Caki2 (cell line): ENCODE measurements at places on chromosomes 12 and 14. TPM values are rescaled to one million over a fixed set of nuclear protein-coding genes. Genes with fewer than 3 reads are reported as not detected.

DNA sequence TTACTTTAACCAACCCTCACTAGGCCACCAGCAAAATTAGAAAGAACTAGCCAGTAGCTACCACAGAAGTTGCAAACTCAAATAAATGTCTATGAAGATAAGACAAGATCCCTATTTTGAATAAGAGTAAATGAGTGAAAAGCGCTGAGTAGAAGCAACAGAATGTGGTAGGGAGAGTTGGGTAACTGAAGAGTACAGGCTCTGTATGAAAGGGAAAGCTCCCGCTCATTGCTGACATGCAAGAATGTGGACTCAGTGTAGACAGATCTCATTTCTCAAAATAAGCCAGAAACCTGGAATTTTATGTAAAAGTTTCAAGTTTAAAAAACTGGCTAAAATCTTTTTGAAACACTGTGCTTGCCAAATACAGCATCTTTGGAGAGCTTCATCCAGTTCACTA, 63.9 kb downstream of the NAV3 start:
- DNase-seq, result no peak

TTC6 gene
- not detected in 2 replicates for total RNA-seq

LPAR5 gene
- not detected in 2 replicates for total RNA-seq

- DNase-seq, result no peak
Measured at GRCh38 chr12:106144847-106145246, 6.1 kb upstream of the NUAK1 start.

SIX6 gene
- not detected in 2 replicates for total RNA-seq

DNA sequence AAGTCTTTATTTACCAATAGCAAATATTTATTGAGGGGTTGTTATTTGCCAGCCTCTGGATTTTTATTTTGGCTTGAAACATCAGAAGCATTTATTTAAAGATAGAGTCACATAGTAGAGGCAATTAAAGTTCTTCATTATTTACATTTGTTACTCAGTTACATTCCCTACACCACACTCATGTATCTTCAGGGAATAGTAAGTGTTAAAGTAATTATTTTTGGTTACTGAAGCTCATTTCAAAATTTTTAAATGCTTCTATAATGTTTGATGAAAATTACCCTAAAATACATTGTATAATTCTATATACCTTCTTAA, 205.6 kb downstream of the ESR2 start:
- DNase-seq, result no peak

DNA sequence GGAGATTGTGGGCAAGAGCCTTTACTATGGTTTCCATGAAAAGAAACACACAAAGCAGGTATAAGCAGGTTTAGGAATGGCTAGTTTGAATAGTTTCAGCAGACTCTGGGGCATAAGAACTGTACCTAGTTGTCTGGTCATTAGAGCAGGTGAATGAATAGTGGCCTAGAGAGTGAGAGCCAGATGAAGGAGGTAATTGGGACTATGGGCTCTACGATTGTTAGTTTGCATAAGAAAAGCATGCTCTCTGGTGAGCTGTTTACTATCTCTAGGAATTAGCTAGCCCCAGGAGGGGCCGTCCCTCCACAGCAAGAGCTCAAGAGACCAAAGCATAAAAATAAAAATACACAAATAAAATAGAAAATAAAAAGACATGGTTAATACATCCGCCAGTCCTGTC, 397.5 kb upstream of the GARIN6 start:
- DNase-seq, result no peak

- DNase-seq, result no peak
Measured at GRCh38 chr14:38254571-38255407, 1.1 kb downstream of the CLEC14A start.

DNA sequence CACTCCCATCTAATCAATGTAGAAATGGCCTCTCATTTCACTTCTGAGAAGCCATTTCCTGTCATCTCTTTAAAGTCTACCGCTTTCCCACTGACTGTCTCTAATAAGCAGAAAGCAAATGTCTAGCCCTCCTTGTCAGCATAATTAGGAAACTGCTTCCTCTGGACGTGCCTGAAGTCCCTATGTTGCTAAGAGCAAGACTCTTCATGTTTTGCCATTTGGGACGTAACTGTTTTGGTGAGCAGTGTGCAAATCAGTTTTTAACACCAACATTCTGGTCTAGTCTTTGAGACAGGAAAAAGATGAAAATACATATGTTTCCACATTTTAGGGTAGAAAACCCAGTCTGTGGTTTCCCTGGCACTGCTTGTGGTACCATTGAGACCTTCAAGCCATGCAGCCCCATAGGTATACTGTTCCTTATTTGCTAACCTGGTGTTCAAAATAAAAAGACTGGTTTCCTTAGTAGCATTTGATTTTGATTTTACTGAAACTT, 22.2 kb downstream of the IFNG start:
- DNase-seq, result no peak

RFLNA gene
- 0.07 TPM in 1 of 2 replicates, not detected in the other for total RNA-seq

TGM1 gene
- total RNA-seq, result 0.44 TPM in 1 of 2 replicates, not detected in the other

SOAT2 gene
- not detected in 2 replicates for total RNA-seq

ATG2B gene
- total RNA-seq, result 1.2 and 1.6 TPM in 2 replicates

DNA sequence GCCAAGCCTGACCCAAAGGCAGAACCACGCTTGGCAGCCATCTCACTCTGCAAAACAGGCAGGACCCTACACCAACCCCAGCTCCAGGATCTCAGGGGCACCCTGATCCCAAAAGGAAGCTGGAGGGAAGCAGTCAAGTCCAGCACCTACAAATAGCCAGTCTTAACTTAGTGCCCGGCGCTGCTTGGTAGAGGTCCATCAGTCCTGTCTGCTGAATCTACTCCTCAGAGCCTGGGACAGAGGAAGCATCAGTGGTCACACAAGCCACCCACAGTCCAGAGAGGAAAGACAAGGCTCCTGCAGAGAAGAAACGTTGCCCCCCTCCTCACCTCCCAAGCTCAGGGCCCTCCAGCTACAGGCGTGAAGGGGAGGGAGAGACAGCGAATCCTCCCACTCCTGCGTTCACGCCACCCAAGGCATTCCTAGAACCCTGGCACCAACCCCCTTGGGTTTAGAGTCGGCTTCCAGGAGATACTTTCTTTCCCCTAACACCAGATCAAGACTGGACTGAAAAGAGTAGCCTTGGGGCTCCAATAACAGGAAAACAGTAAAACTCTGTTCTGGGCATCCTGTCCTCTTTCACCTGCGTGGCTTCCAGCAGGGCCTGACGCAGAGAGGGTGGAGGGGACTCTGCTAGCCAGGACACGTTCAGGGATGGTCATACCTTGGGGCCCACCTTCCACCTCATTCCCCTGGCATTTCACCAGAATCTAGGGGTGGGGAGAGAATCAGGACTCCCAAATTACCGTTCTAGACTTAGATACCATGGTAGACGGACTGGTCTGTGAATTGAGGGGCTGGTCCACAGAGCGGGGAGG, 1.2 kb downstream of the PXN start:
- DNase-seq, result no peak

DNA sequence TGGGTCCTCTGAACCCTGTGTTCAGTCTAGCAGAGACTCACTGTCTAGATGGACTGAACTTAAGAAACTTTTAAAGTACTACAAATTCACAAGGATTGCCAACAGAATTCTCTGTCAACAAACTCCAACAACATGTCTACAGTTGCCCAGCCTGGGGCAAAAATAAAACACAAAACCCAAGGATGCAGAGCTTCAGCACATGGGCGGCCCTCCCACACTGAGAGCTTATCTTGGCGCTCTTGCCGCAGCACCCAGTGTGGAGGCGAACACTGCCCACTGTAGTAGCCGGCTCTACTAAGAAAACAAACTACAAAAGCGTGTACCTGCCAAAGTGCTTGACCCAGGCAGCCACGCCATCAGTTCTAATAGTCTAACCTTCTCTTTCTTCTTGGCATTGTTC, 66.7 kb downstream of the PTPN21 start:
- DNase-seq, result no peak

DNA sequence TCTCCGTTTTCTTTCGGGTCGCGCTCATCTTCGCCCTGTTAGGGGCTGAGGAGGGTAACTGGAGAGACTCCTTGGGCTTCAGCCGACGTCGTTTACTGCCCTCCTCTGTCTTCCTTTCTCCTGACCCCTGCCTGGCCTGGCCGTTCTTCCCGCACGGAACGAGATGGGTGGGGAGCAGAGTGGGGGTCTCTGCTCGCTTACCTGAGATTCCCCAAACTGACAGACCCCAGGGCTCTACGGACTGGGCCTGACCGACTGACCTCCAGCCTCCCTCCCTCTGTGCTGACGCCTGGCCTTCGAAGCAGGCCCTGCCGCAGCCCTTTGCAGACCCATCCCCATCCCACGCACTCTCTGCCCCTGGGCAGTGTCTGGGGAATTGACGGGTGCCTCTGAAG, 439 bp downstream of the GOLGA5 start:
- no peak for DNase-seq

- DNase-seq, result no peak
Measured at GRCh38 chr12:62655666-62656151, 189.1 kb downstream of the MON2 start.

CCDC91 gene
- total RNA-seq, result 8.1 and 11.6 TPM in 2 replicates

DNA sequence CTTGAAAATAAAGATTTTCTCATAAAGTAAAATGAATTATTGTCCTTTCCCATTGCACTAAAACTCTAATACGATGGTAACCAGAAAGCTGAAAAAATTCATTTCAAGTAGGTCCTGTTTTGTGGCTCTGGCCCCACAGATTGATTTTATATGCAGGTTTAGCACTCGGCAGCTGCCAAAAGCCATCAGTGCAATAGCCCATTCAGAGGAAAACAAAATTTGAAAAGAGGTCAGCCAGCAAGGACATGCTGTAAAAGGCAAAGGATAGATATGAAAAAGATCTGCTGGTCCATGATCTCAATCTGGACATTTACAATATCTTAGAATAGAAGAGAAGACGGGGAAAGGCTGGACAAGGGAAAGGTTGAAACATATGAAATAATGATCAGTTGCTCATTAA, 414.8 kb upstream of the NOVA1 start:
- DNase-seq, result no peak

FZD10 gene
- total RNA-seq, result not detected in 2 replicates

DNA sequence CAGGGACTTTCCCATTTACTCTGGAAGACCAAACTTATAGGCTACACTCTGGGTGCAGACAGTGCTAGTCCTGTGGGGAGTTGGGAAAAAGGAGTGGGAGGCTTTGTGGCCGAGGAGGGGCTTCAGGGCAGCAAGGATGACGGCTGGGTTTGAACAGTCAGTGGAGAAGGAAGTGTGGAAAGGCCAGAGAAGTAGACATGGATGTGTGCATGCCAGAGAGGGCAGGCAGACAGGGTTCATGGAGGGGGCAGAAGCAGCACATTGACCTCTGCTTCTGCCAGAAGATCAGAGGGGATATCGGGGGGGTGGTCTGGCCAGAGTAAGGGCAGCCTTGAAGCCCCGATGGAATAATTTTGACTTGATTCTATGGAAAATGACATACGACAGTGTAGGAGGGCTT, 27.2 kb upstream of the KCNA5 start:
- no peak for DNase-seq

CLEC2B gene
- total RNA-seq, result 4.7 and 11.5 TPM in 2 replicates

LRP1-AS gene
- not detected in 2 replicates for total RNA-seq

DNA sequence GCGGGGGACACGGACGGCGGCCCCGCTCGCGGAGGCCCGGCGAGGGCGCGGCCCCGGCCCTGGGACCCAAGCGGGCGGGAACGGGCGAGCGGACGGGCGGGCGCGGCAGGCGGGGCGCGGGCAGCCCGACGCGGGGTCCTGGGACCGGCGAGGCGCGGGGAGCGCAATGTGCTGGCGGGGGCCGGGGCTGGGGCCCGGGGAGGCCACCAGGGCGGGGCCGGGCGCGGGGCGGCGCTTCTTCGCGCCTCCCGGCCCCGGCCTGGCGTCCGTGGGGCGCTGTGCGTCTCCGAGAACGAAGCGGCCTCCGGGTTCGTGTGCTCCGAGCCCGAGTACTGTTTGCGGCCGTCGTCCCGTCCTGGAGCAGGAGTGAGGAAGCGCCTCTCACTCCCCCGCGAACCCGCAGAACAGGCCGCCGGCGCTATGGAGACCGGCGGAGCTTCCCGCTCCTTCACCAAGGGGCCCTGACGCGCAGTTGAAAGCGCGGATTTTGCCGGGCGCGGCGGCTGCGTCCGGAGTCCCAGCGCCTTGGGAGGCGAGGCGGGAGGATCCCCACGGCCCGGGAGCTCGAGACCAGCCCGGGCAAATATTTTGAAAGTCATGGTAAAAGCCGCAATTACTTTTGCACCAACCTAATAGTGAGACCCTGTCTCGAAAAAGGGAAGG, 420 bp upstream of the ANKLE2 start:
- DNase-seq, result peak; percentile 83

- no peak for DNase-seq
Measured at GRCh38 chr14:80264702-80265101, 53.4 kb upstream of the DIO2 start.

GRCh38 chr12:21169878-21170472, 39.0 kb downstream of the SLCO1B1 start:
- DNase-seq, result peak; percentile 34

GRCh38 chr14:34931206-34931605, 51.6 kb upstream of the SRP54 start:
- DNase-seq, result no peak

- DNase-seq, result no peak
Measured at GRCh38 chr14:100605706-100606686, 18.8 kb upstream of the BEGAIN start.

PLEKHH1 gene
- total RNA-seq, result 0.78 and 9.3 TPM in 2 replicates

DNA sequence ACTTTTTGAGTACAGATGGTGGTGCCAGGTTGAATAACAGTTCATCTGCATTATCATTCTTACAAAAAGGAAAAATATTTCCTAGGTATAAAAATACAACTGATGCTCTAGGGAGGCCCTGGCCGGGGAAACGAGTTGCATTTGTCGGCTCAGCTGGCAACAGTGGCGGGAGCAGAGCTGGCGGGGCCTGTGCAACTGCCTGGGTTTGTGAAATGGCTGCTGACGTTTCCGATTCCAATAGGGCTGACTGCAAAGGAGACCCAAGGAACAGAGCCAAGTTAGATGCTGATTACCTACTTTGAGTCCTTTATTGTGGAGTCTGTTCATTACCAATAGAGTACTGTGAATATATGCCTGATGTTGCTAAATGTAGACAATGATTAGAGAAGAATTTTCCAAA, 25.8 kb upstream of the PHLDA1 start:
- DNase-seq, result no peak
